Stimulated activated CD8-positive, alpha-beta memory T cell treated with anti-CD3 and anti-CD28 coated beads, Interleukin-4, amount 100 ng/mL, for 24 hours (primary cell): ENCODE measurements at places on chromosomes 12 and 14.

DNA sequence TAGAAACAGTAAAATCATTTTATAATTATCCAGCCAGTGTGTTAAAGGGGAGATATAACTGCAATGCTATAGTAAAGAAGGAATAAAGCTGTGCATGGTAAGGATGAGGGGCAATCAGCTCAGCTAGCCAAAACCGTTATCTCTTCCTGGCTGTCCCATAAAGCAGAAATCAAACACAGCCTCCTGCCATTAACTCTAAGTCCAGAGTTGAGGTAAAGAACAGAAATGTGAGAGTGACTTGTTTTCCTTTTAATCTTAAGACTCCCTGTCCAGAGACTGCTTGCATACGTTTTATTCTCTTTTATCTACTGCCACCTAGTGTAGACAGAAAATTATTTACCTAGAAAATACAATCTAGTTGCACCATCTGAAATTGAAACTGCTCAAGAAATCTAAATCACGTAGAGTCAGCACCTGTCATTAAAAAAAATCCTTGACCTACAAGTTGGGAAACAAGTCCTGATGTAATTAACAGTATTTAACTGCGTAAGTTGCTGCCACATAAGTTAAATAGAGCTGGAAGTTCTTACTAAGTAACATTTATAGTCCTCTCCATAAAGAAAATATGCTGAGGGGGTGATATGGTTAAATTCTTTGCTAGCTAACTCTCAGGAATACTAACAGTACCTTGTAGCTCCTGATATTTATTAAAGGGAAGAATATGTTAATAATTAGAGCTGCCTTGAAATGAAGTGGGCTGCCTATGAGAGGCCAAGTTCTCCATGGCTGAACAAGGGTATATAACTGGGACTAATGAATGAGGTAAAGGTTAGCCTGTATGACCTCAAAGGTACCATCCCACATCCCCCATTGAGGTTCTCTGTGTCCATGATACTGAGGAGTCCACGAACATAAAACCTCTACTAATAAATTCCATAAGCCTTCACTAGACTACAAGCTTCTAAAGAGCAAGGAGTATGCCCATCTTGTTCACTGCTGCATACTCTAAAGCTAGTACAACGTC lies 62.7 kb downstream of the GALNT4 start:
- DNase-seq, result no peak

- no peak for DNase-seq
These were observed 3.4 kb downstream of the CHGA start for GRCh38 chr14:92926180-92926845.

- no peak for DNase-seq
These were observed 318.6 kb upstream of the DIO3 start for GRCh38 chr14:101242442-101243385.

DNA sequence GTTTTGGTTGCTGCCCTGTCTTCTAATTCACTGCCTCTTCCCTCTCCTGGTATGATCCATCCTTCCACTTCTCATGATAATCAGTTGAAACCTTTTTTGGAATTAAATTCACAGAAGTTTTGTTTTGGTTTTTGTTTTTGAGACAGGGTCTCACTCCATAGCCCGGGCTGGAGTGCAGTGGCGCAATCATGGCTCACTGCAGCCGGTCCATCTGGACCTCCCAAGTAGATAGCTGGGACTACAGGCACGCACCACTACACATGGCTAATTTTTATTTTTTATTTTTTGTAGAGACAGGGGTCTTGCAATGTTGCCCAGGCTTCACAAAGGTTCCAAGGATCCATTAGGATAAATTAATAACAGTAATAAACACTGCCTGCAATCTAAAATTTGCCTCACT lies 164.3 kb downstream of the PRKCH start:
- DNase-seq, result no peak

DNA sequence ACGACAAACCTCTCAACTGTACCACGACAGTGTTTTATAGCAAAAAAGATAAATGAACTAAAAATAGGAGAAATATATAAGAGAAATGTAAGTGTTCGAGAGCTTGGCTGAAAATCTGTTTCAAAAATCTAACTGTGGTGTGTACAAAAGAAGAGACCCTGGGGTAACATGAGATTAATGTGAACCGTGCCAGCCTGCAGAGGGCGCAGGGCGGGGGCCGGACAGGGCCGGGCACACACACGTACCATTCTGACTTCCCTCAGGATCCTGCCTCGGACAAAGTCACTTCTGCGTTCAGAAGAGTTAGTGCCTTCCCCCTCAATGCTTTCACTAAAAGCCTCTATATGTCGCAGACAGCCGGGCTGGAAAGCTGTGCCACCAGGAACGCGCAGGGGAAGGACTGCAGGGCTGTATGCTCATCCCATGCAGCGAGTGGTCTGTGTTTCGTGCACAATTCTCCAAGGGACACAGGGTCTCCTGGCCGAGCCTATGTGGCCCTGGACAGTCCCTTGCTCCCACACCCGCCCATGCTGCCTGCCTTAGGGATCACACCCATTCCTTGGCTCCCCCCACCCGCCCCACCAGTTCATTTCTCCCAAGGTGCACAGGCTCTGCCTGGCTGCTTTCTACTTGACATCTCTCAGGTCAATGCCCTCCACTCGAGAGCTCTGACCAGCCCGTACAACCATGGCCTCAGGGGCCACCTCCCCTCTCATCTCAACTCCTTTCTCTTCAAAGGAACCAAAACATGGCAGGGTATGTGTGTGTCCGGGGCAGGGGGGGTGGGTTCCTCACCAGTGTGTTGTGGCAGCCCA lies 8.5 kb downstream of the CDCA4 start:
- DNase-seq, result no peak
